Lower lobe of right lung (tissue), 2 donors: ENCODE measurements at places on chromosomes 4 and X.

DNA sequence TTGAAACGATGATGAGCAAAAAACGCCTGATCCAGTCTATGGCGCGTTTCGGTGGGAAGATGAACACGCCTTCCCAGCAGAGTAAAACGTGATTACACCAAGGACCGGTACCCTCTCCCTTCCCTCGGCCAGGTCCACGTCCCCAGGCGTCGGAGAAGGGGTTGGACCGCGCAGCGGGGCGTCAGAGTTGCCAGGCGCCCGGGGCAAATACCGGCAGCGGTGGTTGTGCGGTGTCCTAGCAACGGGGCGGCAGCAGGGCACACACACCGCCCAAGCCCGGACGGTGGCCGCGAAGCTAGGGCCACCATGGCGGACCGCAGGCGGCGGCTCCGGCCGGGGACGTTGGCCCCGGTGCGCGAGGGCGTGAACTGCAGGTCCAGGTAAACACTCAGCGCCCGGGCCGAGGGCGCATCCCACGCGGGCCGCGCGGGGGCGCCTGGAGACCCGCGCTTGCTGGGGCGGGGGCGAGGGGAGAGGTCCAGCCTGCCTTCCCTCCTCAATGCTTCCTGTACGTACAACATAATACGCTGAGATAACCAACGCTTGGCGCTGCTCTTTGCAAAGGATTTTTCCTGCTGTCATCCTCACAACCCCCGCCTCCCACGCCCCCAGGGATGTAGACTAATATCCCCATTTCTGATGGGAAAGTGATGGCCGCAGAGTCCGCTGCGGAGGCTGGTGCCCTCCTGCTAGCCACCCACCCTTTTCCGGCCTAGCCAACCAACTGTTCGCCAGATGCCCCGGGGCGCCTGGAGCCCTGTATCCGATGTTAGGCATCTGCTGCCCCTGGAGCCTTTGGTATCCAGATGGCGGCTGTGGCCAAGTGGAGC, at the start of gene FAM47E:
Gene FAM47E, plus strand, starts transcription at position 281 of the 830 bp plus-strand sequence. Its CDS starts 26 bp downstream, at position 307.
- DNase-seq: peak; percentile 92

DNA sequence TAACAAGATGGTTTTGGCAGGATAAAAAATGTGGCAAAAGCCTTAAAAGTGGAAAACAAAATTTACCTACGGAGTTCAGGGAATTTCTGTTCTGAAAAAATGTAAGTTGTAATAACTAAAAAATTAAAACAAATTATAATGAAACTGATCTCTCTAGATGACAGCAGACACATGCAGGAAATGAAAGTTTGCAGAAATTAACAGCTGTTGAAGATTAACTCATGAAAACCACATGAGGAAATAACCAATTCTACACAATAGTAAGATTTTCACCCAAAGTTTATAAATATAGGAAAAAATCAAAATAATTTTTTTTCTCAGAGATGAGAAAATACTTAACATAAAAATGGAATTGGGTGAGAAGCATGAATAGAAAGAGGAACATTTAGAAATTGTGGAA, 47.5 kb upstream of the UGT2B15 start:
- no peak for DNase-seq

DNA sequence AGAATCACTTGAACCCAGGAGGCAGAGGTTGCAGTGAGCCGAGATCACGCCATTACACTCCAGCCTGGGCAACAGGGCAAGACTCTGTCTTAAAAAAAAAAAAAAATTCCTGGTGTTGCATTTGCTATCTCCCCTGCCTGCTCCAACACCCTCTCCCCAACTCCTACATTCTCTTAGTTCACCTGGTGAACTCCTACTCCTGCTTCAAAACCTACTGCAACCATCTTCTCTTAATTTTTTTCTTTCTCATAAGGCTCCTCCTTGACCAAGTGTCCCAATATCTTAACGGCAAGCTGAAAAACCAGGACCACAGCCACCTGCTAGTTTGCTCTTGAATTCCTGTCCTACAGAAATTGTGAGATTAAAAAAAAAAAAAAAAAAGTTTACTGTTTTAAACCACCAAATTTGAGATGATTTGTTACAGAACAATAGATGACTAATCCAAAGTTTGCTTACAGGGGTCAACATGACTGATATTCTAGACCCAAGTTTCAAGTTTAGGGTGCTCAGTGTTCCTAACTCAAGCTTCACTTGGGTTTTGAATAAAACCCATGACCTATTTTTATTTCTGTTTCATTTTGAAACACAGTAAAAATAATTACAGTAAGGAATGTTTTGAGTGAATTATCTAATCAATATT, 13.1 kb upstream of the ANXA5 start:
- no peak for DNase-seq

DNA sequence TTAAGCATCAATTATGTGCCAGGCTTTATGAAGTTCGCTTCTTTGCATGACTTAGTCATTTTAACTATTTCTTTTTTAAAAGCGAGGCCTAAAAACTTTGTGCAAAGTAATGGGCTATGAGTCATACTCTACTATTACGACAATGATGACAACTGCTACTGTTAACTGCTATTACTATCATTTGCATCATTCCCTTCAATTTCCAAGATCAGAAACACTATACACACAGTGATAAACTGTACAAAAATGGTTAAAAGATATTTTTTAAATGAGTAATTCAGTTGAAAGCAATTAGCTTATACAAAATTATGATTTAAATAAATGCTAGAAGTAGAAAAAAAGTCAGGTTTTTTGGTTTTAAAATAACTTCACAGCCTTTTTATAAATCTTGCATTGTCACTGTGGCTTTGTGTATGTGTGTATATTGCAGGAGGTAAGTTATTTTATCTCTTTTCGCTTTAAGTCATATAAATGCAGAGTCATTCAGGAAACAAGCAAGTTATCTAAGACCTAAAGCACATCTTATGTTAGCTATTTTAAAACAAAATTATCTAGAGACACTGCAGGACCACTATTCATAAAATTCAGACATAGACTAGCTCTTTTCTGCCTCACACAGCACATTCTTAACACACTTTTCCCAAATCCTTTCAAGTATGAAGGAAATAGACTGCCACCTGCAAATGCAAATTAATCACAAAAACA, 18.5 kb upstream of the CXCL3 start:
- no peak for DNase-seq

DNA sequence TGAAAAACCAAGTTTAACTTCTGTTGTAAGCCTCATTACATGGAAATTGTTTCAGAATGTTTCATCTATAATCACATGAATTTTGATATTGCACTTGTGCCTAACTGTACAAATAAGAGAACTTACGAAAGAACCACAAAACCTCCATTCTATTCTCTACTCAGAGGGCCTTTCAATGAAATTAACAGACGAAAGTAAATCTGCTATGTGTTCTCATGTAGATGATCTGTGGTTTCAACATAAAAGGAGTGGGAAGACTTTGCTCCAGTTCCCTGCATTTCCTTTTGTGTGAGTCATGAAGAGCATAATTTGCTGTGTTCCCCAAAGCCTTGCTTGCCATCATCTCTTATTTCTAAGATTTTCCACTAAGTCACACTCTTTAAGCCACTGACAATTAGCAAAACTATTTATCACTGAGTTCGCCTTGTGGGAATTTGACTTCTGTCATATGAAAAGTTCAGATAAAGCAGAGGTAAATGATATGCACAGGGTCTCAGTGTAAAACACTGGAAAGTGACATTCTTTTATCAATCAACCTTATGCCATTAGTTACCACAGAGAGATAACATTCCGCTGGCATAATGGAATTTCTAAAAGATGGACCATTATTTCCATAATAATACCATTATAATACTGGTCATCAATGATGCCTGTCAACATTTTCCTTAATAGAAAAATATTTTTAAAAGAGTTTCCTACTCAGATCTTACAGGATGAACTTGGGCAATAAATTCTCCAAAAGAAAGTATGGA, 329.8 kb downstream of the NR3C2 start:
- no peak for DNase-seq

- DNase-seq: no peak
These were observed 912.9 kb upstream of the INTU start for GRCh38 chr4:126719852-126720251.

- DNase-seq: no peak
These were observed 499.7 kb upstream of the POU3F4 start for GRCh38 chrX:83008415-83008814.

DNA sequence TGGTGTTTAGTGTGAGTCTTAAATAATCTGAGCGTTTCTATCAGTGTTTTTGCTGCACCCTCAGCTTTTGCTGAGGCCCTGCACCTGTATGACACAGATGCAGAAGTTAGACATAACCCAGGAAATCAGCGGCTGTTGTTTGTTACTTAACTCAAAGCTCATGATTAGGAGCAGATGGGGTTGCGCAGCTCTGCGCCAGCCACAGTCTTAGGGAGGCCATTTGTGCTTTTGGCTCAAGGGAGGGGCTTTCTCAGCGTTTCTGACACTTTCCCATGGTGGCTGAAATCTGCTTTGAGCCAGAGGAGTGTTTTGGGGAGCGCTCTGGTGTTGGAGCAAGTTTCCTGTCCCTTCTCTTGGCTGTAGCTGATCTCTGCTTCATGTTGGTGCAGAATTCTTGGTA, 433.8 kb downstream of the NAF1 start:
- no peak for DNase-seq

DNA sequence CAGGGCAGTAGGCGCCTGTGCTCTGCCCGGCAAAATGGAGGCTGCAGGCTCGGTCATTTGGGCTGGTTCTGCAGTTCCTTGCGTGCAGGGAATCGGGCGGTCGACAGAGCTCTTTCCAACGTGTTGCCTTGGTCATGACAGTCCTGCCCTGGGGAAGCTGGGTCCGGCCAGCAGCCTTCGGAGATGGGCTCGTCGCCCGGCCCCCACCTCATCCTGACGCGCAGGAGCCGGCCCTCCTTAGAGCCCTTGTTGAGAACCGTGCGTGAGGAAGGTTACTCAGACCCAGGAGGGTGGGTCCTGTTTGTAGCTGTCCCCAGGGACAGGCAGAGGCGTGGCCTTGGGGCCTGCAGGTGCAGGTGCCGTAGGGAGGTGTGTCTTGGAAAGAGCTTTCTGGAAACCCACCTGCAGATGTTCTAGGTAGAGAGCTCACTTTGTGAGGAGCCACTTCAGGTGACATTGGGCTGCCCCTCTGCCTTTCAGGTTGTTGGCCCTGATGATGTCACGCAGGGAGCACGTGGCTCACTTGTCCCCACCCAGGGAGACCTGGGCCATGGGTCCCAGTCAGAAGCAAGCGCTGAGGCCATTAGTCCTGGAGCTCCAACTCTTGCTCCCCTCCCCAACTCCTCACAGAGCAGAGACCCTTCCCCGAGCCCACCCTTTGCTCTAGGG, 15.2 kb upstream of the HGFAC start:
- no peak for DNase-seq

DNA sequence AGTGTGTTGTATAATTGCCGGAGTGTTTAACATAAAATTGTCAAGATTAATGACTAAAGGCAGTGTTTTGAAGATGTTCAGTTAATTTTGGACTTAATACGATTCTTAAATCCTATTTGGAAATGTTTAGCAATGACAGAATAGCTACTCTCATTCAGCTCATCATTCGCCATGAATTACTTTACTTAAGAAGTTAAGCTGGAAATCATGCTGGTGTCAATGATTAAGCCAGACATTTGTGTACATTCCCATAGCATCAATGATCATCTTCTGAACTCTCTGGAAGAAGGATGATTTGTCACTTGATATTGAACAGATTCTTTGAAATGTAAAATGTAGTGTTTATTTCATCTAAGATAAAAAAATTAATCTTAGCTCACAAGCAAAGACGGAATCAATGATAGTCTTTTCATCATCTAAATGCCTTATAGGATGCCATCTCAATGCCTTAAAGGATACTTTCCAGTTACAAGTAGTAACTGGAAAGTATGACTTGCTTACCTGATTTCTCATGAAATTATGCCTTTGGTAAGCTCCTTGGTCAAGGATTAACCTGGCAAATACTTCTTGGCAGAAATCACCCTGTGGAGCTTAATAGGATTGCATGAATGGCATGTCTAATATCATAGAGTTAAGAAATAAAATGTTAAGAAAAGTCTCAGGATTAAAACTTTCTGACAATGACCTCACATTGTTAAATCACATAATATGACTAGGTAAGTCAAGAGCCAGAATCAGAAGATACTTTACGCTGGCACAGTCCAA, 515.5 kb upstream of the AGA start:
- DNase-seq: no peak

DNA sequence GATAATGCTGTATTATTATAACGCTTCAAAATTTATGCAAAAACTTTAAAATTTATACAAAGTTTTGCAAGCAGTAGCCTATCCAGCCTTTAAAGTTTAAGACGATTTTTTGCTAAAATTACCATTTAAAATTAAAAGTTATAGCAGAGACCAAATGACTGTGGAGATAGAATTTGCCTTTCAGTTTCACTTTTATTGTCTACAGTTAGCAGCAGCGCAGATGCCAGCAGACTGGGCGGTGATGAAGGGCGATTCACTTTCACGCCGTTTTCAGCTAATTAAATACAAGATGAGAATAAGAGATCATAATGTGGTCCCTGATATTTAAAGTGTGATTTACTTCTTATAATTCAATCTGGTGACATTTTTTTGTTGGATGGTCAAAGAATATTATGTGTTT, 1381.5 kb upstream of the ADGRL3 start:
- DNase-seq: no peak

GRCh38 chr4:7233601-7234000, 41.3 kb downstream of the SORCS2 start:
- DNase-seq: no peak

GRCh38 chrX:112645774-112646173, 34.0 kb downstream of the LHFPL1 start:
- no peak for DNase-seq

DNA sequence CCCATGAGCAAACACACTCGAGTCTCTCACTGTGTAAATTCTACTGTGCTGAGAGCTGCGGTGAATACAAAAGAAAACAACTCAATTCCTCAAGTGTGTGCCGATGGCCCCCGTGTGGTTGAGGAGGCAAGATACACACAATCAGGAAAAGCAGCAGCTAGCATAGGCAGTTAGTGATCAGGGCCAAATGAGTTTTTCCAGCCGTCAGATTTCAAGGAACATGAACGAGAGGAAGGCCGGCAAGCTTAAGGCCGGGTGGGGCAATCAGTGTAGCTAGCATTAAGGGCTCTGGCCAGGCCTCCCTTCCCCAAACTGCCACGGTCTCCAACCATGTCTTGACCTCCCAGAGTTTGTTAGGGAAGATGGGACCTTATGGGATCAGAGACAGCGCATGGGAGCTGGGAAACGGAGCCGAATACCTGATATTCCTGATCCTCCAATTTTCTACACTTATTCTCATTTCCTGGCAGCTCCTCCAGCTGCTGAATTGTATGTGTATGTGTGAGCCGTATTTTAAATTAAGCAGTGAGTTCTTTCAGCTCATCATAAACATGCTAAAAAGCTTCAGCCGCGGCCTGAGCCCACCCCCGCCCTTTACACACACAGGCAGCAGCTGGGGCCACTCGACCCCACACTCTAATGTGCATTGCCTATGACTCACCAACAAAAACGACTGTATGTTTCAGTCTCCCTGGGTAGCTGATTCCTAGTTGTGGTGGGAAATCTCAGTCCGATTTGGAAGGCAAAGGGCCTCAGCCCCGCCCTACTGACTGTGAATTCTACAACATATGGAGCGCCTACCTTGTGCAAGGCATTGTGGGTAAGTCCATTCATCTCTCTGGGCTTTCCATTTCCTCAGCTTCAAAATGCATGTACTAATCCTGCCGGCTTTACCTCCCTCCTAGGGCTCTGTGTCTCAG, 59.9 kb downstream of the RTL9 start:
- peak; percentile 46 for DNase-seq

- DNase-seq: peak; percentile 8
These were observed 53.0 kb downstream of the POF1B start for GRCh38 chrX:85326234-85327059.
